ENCODE measurements at places on chromosomes 7 and 10.

DNA sequence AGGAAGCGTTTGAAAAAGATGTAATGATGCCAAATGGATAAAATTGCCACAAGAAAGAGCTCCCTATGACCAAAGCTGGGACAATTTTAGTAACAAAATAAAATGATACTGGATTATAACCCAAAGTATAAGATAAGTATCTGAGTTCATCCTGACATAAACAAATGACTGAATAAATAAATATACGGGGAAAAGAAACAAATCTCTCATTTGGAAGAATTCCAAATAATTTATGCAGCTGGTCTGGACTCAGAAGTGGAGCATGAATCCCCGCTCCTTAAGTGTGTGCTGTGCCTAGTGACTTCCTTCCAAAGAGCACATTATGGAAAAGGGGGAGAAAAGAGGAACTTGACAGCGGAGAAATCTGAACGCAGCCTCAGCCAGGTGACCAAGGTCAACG is 186.2 kb downstream of the RAMP3 start:
- no peak for DNase-seq

GRCh38 chr10:100551738-100552137 is 16.0 kb downstream of the HIF1AN start:
- DNase-seq, result no peak

DNA sequence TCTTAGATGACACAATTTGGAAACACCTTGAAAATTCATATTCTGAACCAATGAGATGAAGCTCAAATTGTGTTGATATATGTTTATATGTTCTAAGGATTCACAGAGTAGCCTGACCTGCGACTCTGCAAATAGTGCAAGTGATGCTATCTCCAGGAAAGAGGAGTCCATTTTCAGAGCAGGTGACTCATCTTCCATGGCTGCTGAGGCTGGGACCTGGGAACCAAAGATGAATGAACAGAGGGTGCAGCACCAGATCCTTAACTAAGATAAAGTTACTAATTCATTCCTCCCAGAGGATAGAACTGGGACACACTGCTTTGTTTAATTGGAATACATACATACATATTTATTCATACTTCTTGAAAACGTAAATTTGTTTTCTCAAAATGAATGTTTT is 240.6 kb upstream of the SEMA3C start:
- DNase-seq, result no peak

GRCh38 chr7:154842591-154842990 is 160.3 kb downstream of the PAXIP1 start:
- no peak for DNase-seq

DNA sequence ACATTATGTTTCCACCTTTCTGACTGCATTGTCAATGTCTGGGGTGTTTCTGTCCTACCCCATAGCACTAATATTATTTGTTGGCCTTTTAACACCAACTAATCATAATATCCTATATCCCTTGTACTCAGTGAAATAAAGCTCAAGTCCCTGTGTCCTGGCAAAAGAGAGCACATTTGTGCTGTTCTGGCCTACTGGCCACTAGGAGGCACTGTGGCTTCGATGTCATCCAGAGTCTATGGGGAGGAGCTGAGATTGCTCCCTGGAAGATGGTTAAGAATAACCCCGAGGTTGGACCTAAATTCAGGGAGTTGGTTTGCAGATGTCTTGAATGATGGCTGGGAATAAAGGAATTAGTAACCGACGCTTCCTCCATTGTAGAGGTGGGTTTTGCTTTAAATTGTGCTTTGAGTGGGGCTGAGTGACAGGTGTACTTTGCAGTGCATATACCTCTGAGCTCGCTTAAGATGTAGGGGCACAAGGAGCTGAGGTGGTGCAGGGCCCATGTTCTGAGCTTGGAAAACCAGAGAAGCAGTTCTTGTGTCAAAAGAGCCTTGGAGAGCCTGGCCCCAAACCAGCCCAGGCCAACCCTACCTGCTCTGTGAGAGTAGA is 191.2 kb upstream of the PRSS1 start:
- peak; percentile 86 for DNase-seq

DNA sequence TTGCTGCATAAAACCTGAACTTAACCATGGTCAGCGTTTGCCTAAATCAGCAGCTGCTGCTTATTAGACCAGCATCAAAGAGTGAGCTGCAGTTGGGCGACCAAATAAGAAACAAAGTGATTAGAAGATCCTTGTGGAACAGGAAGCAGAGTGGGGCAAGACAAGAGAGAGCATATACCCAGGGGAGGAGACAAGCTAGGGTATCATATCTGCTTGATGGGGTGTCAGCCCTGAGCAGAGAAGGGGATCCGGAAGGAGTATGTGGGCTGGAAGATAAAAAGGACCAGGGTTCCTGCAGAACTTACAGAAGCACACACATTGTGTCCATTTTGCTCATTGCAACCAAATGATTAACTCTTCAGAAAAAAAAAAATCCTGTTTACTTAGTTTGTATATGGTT is 213.6 kb downstream of the CELF2 start:
- DNase-seq, result no peak

GRCh38 chr7:69864274-69864673 is 266.0 kb downstream of the AUTS2 start:
- no peak for DNase-seq

DNA sequence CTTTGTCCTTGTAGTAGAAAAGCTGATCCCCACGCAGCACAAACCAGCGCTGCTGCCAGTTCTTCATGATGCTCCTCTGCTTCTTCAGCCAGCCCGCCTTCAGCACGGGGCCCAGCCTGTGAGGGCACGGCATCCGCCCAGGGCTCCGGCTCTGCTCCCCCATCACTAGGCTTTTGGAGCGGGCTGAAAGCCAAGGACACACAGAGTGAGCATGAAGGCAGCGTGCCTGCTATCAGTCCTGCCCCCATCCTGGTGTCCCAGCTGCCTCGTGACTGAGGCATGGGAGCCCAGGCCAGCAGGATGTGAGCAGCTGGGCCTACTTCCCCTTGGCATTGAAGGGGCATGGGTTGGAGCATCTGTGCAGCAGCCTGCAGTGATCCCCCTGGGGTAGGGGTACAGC is 21.9 kb downstream of the ARHGAP22 start:
- no peak for DNase-seq

GRCh38 chr10:48779077-48779476 is 94.4 kb downstream of the WDFY4 start:
- no peak for DNase-seq

DNA sequence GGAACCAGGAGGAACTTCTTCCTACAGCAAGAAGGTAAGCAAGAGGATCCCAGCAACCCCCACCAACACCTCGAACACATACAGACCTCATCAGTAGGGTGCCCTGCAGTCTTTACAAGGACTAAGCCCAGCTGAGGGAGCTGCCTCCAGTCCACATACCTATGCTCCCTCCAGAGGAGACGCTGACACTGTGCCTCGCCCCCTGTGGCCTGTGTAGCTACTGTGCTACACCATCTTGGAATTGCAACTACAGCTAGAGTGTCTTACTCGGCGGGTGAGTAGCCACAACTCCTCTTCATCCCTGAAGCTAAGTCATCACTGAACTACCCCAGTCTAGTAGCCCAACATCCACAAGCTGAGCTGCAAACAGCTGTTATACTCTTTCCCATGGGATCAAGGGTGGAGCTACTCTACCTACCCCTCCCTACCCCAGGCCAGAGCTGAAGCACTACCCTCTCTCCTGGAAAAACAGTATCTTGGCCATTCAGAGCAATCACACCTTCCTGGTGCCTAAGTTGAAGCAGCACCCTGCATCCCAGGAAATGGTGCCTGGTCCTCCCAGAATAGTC is 42.2 kb upstream of the CAMK2B start:
- DNase-seq, result no peak

DNA sequence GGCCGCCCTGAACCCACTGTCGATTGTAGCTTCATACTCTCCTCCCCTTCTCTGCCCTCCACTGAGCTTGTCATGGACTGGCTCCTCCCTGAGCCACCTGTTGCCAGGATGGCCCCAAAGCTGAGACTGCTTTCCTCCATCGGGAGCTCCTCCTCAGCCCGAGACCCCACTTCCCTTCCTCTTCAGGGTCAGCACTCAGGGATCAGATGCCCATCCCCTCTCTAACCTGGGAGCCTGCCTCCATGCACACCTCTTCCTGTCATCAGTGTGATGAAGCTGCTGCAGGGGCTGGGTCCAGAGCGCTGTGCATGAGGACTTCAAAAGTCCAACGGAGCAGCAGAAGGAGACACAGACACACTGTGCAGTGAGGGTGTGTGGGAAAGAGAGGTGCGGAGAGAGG is 201.1 kb downstream of the WDR37 start:
- no peak for DNase-seq

DNA sequence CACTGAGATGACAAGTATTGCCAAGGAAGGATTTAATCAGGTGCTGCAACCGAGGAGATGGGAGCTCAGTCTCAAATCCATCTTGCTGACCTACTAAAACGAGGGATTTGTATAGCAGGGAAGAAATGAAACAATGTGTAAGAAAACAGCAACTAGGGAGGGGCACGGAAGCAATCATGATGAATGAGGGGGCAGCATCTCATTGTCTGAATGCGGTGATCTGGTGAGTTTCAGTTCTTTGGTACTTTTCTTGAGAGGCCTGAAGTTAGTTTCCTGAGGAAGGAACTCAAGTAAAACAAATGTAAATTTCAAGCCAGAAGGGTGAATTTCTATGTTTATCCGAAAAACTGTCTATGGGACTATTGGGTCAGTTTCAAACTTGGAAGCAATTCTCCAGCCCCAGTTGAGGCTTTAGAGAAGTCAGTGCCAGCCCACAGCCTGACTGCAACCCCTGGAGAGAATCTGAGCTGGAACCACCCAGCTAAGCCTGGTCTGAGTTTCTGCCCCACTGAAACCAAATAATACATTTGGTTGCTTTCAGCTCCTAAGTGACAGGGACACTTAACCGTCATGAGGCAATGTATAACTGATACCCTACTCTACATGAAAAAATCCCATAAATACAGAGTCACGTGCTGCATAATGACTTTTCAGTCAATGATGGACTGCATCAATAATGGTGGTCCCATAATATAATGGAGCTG is 45.8 kb upstream of the TNS3 start:
- DNase-seq, result no peak

DNA sequence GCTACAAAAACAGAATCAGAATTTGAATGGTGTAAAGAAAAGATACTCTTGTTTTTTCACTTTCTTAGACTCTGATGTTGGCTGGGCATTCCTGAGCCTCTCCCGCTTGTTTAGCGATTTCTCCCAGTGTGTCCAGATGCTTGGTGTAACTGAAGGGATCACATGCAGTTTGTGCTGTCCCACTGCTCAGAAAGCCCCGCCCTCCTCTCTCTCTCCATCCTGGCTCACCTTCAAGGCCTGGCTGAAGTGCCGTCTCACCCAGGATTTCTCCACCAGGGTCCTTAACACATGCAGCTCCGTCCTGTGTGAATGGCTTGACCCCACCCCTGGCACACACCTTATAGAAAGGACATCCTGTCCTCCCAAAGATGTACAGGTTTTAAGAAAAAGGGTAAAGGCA is 437.1 kb downstream of the LRMDA start:
- no peak for DNase-seq

- no peak for DNase-seq
Measured at GRCh38 chr7:24587853-24588252, 14.6 kb downstream of the PALS2 start.

DNA sequence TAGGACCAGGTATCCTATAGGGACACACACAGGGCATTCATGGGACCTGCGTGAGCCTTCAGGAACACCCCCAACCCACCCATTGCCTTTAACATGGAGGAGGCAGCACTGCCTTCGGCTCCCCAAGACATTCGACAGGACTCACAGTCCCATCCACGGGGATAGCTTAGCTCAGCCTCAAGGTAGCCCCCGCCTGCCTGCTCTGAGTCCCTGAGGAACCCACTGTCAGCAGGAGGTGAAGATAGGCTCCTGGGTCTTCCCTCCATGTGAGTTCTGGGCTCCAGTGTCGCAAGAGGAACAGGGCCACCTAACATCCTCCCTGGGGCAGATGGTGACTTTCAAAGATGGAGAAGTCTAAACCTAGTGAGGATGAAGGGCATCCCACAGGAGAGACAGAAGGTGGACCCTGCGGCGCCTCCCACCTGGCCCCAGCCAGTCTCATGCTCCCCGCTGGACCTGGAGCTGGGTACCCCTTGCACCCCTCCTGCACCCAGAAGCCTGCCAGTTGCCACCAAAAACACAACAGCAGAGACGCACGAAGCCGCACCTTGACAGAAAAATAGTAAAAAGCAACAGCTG is 4.9 kb upstream of the ADIRF start:
- no peak for DNase-seq

DNA sequence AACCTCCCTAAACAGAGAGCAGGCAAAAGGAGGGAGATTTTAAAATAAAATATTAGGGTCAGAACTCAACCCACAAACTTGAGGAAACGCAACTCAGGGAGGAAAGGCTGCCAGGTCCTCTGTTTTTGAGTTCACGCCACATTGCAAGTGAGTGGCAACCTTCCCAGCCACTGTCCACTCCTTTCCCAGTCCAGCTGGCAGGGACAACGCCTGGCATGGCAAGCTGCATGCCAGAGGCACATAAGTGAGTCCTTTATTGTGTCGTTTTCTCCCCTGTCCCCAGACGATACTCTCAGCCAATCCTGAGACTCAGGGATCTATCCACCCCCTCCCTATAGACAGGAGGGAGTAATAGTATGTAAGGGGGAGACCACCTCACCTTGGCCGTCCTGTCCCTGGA is 22.4 kb downstream of the FBXW4 start:
- DNase-seq, result no peak

GRCh38 chr7:21071561-21072501 is 285.1 kb upstream of the SP8 start:
- no peak for DNase-seq

GRCh38 chr7:50863053-50863452 is 80.4 kb upstream of the GRB10 start:
- DNase-seq, result no peak

DNA sequence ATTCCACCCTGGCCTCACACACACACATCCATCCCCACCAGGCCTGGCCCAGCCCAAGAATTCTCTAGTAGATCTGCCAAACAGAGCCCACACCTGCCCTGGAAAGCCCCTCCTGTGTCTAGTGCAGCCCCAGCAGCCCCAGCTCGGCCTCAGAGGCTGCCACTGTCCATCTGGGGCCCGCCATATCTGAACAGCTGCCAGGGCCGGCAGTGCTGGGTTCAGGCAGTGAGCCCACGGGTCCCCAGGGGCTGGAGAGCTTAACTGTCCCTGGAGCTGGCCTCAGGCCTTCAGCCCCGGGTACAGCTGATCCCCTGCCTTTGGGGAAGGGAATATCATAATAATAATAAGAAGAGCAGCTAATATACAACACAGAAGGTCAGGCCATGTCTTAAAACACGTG is 574 bp downstream of the MYL10 start:
- no peak for DNase-seq

- DNase-seq, result peak; percentile 81
Measured at GRCh38 chr10:91389636-91390512, 20.3 kb upstream of the HECTD2 start.

GRCh38 chr7:133497061-133497460 is 244.2 kb downstream of the EXOC4 start:
- no peak for DNase-seq

DNA sequence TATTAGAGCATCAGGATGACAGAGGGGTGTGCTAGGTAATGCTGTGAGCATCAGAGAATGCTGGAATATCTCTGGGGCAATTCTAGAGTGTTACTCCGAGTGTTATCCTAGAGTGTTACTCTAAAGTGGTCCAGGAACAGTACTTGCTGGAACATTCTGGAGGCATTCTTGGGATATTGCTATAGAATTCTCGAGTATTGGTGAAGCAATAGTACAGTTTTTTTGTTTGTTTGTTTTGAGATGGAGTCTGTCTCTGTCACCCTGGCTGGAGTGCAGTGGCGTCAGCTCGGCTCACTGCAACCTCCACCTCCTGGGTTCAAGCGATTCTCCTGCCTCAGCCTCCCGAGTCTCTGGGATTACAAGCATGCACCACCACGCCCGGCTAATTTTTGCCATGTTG is 12.6 kb downstream of the SSC4D start:
- DNase-seq, result no peak

GRCh38 chr10:62634576-62634975 is 169.9 kb upstream of the ADO start:
- DNase-seq, result peak; percentile 48

All from inflammatory macrophage treated with lipopolysaccharide for 1 hour (primary cell).